ENCODE measurements at places on chromosomes 12 and 14.

DNA sequence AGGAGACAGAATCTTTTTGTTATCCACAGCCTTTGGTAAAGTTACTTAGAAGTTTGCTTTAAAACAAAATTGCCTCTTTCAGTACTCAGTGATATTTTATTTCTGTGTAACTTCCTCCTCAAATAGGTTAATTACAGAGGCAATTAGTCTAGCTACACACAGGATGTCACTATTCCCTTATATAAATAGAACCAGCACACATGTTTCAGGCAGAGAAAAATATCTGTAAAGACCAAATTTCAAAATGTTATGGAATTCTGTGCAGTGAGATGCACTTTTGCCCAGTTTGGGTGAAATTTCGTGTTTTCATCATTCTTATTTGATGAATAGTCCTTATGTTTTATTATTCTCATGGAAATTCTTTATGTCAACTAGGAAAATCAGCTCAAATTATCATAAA lies 410.6 kb upstream of the SOX5 start:
- DNase-seq, result no peak

DNA sequence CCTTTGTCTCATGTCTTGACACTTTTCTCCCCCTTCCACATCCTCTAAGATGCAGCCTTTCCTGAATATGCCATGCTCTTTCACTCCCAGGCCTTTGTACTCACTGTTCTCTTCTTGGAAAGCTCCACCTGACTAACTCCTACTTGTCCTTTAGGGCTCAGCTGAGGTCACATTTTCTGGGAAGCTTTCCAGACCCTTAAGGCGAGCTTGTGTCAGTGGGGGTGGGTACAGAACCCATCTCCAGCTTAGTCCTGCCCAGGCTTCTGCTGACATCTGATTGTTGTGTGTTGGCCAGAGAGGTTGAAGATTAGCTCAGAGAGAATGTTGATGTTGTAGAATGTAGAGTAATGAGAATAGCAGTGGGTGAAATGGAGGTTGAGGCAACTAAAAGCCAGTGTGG lies 2.9 kb upstream of the TSFM start:
- DNase-seq, result no peak

- peak; percentile 75 for DNase-seq
Observed at GRCh38 chr12:52175371-52176350, 16.2 kb downstream of the KRT80 start.

- DNase-seq, result no peak
Observed at GRCh38 chr12:66025477-66025876, 105.1 kb downstream of the LLPH start.

DNA sequence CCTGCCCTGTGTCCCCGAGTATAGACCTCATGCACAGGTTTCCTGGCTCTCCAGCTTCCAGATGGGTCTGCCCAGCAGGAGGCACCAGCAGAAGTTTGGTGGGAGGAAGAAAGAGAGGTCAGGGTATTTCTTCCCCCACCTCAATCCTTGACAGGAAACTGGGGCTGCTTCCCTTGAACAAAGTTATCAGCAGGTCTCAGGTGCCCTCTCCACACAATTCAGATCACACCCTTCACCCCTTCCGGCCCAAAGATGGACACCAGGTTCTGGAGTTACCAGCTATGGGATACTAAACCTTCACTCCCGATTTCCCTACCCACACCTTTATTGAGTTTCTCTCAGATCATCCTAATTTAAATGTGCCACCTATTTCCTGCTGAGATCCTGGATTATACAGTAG lies 1.2 kb downstream of the SART3 start:
- no peak for DNase-seq

DNA sequence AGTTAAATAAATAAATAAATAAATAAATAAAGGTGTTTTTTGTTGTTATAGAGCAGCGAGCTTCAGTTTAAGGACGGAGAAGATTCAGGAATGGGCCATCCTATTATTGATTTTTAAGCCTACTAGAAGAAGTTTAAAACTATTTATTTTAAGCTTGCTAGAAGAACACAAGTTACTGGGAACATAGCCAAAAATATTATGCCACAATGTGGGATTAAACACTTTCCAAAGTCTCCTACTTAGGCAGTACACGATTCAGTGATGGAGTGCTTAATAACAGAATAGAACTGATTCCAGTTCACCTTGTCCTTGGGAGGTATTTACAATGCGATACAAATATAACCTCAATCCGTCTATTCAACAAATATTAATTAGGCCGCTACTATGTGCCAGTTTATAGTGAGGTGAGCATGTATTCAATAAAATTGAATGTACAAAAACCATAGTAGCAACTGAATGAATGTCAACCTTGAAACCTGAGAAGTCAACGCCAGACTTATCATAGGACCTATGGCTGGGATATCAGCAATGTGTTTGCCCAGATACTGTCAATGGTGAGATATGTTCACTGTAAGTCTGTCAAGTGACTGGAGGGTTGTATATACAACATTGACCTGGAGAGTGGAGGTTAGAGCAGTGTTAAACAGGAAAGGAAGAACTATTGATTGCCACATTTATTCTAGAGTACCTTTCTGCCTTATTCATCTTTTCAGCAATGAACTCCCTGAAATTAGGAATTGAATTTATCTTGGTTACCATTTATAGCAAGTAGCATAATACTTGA lies 486.4 kb downstream of the TMTC2 start:
- no peak for DNase-seq

- no peak for DNase-seq
Observed at GRCh38 chr12:15956413-15957185, 45.5 kb downstream of the DERA start.

- no peak for DNase-seq
Observed at GRCh38 chr12:14408208-14408607, 42.7 kb downstream of the ATF7IP start.
